CD4-positive, alpha-beta T cell (primary cell): ENCODE measurements at places on chromosomes 16 and 17. TPM values are rescaled to one million over a fixed set of nuclear protein-coding genes. Genes with fewer than 3 reads are reported as not detected.

GSDMA gene
- total RNA-seq: 0.14 TPM

DNA sequence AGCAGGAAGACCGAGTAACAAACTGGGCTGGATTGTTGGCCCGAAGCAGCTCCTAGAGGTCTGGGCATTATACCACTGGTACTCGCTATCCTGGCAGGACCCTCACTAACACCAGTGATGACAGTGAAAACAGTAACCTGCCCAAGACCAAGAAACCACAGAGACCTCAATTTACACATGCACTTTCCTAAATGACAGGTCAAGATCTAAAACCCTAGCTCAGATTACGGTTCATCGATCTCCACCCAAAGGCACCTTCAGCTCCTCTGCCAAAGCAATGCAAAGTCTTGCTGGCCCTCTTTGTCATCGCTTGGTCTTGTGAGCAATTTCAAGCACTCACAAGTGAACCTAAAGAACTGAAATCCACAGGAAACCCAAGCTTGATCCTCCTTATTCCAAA lies 1.5 kb downstream of the PIP4K2B start:
- H3K36me3 ChIP-seq: peaks cover 29% of the 10 kb centered on the region
- H3K4me3 ChIP-seq: peak overlapping the region; percentile 65
- H3K27me3 ChIP-seq: no peaks in the 10 kb centered on the region
- peak overlapping the region; percentile 64 for H3K27ac ChIP-seq
- no peak for DNase-seq

- no peaks in the 10 kb centered on the region for H3K36me3 ChIP-seq
- H3K4me3 ChIP-seq: no peak overlapping the region
- H3K4me1 ChIP-seq: no peaks in the 10 kb centered on the region
- H3K27ac ChIP-seq: no peak overlapping the region
- DNase-seq: no peak
- no peaks in the 10 kb centered on the region for H3K27me3 ChIP-seq
Observed at GRCh38 chr16:59697236-59697635, 963.1 kb upstream of the GOT2 start.

- H3K27ac ChIP-seq: no peak overlapping the region
- H3K4me3 ChIP-seq: no peak overlapping the region
- no peaks in the 10 kb centered on the region for H3K27me3 ChIP-seq
- peaks cover 7% of the 10 kb centered on the region for H3K4me1 ChIP-seq
- H3K36me3 ChIP-seq: peaks cover 42% of the 10 kb centered on the region
Observed at GRCh38 chr16:29848420-29849297, 14.4 kb downstream of the CDIPT start.

DNA sequence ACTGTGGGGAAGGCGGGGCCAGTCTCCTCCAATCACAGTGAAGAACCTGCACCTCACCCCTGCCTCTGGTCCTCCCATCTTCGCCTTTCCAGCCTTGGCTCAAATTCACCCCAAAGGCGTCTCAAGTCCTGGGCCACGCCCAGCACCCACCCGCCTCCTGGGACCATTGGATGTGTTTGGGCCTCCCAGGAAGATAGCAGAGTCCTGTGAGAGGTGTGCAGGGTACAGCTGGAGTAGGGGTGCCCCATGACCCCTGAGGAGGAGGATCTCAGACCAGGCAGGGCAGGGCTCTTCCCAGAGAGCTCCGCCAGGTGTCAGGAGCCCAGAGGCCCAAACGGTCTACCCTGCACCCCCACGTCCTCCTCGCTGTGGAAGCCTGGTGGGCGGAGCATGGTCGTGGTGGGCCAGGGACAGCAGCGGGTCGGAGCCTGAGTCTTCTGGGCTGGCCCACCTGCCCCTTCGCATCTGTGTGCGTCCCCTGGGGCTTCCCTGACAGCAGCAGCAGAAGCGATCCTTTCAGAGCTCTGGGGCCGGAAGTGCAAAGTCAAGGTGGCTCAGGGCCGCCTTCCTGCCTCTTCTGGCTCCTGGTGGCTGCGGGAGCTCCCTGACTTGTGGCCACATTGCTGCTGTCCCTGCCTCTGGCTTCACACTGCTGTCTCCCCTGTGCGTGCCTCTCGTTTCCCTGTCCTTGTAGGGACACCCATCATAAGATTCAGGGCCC lies 34.9 kb upstream of the ZNF469 start:
- no peak overlapping the region for H3K4me3 ChIP-seq
- H3K4me1 ChIP-seq: peaks cover 13% of the 10 kb centered on the region
- H3K36me3 ChIP-seq: no peaks in the 10 kb centered on the region
- DNase-seq: peak; percentile 42

DNA sequence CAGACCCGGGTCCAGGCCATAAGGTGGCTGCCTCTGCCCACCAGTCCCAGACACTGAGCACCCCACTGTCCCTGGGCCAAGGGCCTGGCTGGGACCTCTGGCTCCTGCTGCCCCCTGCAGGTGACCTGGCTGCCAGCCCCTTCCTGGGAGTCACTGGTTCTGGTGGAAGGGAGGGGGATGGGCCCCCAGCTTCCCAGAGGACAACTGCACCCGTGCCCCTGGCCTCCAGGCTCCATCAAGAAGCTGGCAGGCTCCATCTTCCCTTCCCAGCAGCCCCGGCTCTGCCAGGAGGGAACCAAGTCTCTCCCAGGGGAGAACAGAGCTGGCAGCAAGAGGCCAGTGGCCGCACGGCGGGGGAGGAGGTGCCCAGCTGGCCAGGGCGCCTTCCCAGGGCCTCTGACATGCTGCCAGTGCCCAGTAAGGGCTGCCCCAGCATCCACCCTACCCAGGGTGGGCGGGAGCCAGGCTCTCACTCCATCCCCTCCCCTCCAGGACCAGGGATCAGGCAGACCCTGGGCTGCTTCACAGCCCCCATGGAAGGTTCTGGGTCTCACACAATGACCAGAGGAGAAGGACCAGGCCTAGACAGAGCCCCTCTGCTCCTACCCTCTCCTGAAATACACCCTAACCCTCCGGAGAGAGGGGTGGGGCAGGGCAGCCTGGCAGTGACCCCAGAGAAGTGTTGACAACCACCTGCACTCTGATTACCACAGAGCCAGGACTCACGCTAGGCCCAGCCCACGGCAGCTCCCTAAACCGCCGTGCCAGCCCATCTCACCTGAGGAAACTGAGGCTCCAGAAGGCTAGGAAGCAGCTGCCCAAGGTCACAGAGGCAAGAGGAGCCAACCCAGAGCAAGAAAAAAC lies 3.6 kb downstream of the CLUH start:
- no peaks in the 10 kb centered on the region for H3K27me3 ChIP-seq
- DNase-seq: no peak
- no peak overlapping the region for H3K27ac ChIP-seq
- no peak overlapping the region for H3K4me3 ChIP-seq
- H3K4me1 ChIP-seq: peaks cover 58% of the 10 kb centered on the region
- peaks cover 12% of the 10 kb centered on the region for H3K36me3 ChIP-seq

DNA sequence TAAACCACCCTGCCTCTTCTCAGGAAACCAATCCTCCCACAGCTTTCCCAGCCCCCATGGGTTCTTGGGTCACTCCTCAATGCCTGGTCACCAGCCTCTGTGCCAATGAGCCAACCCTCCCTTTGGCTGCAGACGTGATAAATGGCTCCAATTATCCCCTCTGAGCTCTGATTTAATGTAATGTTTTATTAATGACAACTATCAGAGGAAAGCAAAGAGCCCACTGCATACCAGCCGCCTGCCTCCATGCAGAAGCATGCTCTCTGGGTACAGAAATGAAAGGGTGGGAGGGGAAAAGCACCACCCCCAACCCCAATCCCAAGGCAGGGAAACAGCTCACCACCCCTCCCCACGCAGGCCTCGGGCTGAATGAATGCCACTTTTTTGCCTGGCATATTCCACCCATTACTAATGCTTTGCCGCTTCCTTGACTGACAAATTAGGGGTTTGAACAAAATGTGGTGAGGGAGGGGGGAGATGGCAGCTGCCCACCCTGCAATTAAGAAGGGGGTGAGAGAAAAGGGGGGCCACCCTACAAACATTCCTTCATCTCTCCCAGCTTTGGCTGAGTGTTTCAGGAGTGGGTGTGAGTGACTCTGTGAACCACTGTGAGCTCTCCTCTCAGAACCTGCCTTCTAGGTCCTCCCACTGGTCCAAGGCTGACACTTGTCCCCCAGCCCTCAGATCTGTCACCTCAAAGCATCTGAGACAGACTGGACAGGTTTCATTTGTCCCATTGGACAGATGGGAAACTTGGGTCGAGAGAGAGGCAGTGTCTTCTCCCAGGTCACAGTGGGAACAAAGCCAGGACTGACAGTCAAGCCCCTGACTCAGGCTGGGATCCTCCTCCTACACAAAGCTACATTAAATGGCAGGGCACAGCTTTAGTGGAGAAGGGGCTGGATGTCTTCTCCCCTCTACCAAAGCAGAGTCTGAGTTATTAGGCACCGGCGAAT lies 161.5 kb downstream of the TMEM132E start:
- no peak overlapping the region for H3K4me3 ChIP-seq
- DNase-seq: no peak
- no peaks in the 10 kb centered on the region for H3K27me3 ChIP-seq
- H3K4me1 ChIP-seq: no peaks in the 10 kb centered on the region

- no peaks in the 10 kb centered on the region for H3K36me3 ChIP-seq
- H3K27ac ChIP-seq: no peak overlapping the region
- no peaks in the 10 kb centered on the region for H3K27me3 ChIP-seq
- no peak for DNase-seq
Observed at GRCh38 chr17:80000136-80000535, 35.5 kb downstream of the TBC1D16 start.

- no peak overlapping the region for H3K27ac ChIP-seq
- no peaks in the 10 kb centered on the region for H3K27me3 ChIP-seq
- no peak overlapping the region for H3K4me3 ChIP-seq
- H3K4me1 ChIP-seq: peaks cover 7% of the 10 kb centered on the region
- H3K36me3 ChIP-seq: no peaks in the 10 kb centered on the region
Observed at GRCh38 chr16:85602402-85603202, 10.5 kb upstream of the GSE1 start.
